ENCODE measurements at places on chromosomes 4 and X. TPM values are rescaled to one million over a fixed set of nuclear protein-coding genes. Genes with fewer than 3 reads are reported as not detected.

Gene CLNK
- not detected for total RNA-seq

Gene DMD
- 3.4 TPM for total RNA-seq

Gene UTP3
- 15.4 TPM for total RNA-seq

Gene MID1
- total RNA-seq, result 9.1 TPM

Gene MAGEE2
- total RNA-seq, result not detected

Gene SASH3
- total RNA-seq, result not detected

Gene FAT1
- 132 TPM for total RNA-seq

Gene FAM184B
- under 0.01 TPM for total RNA-seq

Gene ATP11C
- total RNA-seq, result 53.8 TPM

Gene SYAP1
- total RNA-seq, result 33.6 TPM

Gene HSFX4
- total RNA-seq, result not detected

Gene GATA1
- not detected for total RNA-seq

Gene SHOX
- total RNA-seq, result not detected

Gene PDE5A
- total RNA-seq, result 134 TPM

Gene ANK2
- 45.4 TPM for total RNA-seq

Gene PPARGC1A
- 0.43 TPM for total RNA-seq

Gene ETDB
- total RNA-seq, result not detected

Gene TEX13D
- not detected for total RNA-seq

Gene KCTD8
- total RNA-seq, result not detected

Gene CASP6
- total RNA-seq, result 23.1 TPM

Gene EXOC1L
- not detected for total RNA-seq

Gene LRP2BP
- 0.55 TPM for total RNA-seq

Gene HERC3
- total RNA-seq, result 15.3 TPM

Gene PITX2
- total RNA-seq, result 11.0 TPM

Gene SPATA4
- 0.28 TPM for total RNA-seq

Data from smooth muscle cell of bladder (primary cell).